ENCODE measurements at places on chromosomes 6 and 20.

DNA sequence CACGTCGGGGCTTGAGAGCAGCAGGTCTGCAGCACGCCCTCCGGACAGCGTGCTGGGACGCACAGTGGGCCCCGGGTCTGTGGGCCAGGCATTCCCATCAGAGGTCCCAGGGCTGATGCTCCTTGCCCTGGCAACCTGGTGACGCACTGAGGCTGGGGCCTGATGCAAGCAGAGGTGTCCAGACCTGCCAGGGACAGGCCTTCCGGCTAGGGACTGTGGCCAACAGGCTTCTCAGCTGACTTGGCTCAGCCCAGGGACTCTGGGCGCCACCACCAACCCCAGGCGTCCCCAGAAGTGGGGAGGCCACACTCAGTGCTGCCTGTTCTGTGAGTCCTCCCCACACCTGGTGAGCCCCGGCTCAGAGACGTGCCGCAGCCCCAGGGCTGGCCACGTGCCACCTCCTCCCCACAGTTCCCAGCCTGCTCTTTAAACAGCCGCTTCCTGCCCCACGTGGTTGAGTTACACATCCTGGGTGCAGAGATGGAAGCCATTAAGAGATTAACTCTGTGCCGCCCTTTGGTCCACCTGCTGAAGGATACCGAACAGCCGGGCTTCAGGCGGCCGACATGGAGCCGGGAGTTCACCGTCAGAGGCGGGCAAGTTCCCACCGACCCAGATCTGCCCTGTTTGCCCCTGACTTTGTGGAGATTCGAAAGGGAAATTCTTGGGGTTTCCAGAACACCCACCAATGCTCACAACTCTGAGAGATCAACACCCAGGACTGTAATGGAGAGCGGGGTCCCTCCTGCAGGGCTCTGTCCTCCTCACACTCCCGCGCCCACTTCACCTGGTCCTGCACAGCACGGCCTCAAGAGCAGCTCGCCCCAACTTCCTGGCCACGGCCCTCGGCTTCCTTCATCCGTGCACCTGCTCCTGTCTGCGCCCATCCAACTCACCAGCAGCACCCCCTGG is 37.6 kb upstream of the ZBP1 start:
- peak; percentile 61 for DNase-seq

DNA sequence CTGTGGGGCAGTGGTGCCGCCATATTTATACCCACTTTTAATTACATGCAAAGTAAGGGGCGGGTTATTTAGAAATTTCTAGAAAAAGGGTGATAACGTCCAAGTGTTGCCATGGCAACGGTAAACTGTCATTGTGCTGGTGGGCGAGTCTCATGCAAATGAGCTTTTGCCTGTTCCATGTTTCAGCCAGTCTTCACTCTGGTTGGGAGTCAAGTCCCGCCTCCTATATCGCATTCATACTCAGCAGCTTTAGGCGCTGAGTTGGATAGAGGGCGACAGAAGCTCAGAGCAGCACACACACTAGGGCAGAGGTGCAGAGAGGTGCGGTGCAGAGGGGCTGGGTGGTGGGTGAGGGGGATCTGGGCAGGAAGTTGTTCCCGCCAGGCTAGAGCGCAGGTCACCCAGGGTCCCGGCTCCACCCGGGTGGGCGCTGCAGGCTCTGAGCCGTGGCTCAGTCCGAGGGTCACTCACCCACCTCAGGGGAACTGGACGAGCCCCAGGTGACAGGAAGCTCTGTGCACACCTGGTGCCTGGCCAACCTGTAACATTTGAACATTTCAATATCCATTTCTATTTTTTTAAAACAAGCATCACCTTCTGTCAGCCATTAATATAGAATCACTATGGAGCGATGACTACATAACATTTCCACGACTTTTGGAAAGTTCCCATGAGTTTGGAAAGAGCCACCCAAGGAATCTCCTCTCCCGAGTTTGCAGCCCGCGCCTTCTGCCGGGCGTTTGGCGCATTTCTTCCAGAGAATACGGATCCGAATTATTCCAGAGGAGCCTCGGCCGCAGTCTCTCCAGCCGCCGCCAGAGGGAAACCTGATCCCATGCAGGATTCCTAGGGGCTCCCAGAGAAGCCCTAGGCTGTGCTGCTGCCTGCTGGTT is 89.1 kb upstream of the PHACTR3 start:
- peak; percentile 90 for DNase-seq

- no peak for DNase-seq
Observed at GRCh38 chr20:47950124-47950912, 165.0 kb upstream of the SULF2 start.

- no peak for DNase-seq
Observed at GRCh38 chr20:17992224-17992637, 23.4 kb downstream of the MGME1 start.

GRCh38 chr6:41934278-41935192 is 7.1 kb downstream of the CCND3 start:
- DNase-seq, result no peak

DNA sequence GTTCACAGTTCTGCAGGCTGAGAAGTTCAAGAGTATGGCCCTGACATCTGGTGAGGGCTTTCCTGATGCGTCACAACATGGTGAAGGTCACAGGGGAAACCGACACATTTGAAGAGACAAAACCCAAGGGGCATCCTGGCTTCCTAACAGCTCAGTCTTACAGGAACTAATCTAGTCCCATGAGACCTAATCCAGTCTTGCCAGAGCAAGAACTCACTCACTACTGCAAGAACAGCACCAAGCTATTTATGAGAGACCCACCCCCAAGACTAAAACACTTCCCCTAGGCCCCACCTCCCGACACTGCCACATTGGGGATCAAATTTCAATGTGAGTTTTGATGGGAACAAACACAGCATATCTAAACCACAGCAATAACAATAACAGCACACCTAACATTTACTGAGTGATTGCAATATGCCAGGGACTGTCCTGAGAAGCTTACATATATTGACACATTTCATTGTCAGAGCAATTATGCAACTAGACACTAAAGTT is 46.6 kb downstream of the TPBG start:
- no peak for DNase-seq

- DNase-seq, result no peak
Observed at GRCh38 chr6:165769884-165770283, 106.8 kb upstream of the PDE10A start.

DNA sequence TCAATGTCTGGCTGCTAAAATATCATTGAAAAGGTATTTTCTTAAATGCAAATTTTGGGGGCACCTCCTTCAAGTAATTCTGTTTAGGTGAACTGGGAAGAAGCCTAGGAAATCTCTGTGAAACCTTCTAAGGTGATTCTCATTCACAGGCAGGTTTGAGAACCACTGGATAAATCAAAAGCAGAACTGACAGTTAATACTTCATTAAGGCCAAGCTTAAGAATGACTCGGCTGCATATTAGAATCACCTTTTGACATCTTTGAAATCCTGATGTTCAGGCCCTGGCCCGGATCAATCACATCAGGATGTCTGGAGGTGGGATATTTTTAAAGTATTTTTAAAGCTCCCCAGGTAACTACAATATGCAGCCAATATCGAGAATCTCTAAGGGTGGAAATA is 50.6 kb downstream of the FKBP1C start:
- no peak for DNase-seq

DNA sequence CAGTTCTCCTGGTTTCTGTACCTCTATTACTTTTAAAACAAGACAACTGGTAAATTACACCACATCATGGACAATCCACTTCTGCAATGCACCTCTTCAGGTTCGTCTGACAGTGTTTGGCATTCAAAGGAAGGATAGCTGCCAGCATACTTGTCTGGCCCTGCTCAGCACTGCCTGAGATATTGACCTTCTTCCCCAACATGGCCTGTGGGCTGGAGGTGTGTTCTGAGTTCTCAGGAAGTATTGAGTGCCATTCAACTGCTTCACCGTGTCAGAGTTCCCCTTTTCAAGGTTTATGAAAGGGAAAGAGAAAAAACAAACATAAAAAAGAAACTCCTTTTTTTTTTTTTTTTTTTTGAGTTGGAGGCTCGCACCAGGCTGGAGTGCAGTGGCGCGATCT is 267.9 kb upstream of the SASH1 start:
- DNase-seq, result no peak

DNA sequence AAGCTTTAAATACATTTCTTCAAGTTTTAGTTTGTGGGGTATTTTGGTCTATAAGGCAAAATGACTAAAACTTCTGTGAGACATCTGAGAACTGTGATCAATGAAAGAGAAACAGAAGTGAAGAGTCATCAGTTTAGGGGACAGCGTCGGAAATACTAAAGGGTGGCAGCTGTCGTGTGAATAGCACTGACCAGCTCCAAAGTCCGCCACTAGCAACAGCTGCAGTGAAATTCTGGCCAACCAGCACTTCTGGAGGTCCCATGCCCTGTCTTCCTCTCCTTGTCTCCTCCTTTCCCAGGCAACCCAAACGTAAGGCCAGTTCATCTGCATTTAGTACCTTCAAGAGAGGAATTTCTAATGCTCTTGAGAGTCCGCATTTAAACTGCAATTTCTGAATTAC is 87.5 kb downstream of the DACT2 start:
- no peak for DNase-seq

- DNase-seq, result no peak
Observed at GRCh38 chr6:43113431-43114260, 37.5 kb downstream of the PTK7 start.
